ENCODE measurements at places on chromosomes 16 and 17.

DNA sequence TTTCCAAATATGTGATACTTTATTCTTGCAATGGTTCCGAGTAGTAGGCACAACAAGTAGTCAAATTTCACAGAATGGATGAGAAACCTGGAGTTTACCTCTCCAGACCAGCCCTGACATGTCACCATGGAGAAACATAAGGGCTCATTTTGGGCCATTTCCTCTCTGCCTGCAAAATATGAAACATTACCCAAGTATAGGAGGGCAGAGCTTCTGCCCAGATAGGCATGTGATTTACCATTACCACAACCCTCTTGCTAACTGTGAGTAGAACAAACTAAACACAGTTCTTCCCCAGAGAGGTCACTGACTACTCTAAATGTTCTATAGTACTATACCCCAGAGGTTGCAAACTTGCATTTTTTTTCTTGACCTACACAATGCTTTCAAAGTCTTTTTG, 15.7 kb upstream of the KPNB1 start:
- DNase-seq, result no peak

- DNase-seq, result no peak
These were observed 25.3 kb downstream of the CACNG3 start for GRCh38 chr16:24281466-24281865.

DNA sequence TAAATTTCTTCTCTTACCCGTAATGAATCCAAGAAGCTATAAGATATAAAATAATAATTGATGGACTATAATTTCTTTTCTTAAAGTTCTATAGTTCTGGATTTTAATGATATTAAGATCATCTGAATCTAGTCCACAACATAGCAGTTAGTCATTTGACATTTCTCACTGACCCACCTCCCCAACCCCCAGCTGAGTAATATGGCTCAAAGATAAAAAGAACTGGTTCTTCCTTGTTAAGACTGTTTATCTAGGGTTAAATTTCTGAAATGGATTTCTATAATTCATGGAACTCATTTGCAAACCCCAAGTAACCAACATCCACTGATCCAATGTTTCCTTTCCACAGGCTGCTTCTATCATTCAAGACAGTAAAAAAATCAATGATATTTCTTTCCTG, 133.9 kb upstream of the SOX9 start:
- DNase-seq, result no peak

DNA sequence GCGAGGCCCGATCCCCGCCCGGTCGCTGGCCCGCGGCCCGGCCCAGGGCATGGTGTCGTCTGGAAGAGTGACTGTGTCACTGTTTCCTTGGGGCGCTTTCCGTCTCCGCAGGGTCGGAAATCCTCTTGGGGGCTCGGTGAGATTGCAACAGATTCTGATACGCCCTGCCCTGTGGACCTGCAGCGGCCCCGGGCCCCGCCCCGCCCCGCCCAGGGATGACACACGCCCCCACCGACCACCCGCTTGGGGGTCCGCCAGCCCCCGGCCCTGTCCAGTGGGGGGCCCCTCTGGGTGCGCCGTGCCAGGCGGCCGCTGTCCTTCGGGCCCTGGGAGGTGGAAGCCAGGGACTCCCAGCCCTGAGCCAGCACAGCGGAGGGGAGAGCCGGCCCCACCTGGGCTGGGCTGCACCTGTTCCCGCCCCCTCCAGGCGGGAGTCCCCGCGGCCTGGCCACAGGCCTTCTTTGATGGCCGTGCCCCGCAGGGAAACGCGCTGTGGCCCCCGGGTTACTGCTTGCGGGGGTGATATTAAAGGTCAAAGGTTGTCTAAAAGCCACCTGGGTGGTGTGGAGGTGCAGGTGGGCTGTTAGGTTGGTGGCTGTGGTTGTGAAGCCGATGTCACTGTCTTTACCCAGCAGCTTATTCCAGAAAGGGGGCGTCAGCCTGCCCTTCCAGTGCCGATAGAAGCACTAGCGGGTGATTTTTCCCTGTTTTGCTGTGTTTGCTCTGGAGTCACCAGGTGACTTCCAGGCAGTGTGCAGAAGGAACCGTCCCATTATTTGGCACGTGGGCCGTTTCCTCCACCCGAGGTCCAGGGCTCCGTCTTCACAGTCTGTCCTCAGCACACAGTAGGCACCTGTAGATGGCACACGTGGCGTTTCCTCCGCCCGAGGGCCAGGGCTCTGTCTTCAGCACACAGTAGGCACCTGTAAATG, 752 bp downstream of the TBC1D24 start:
- no peak for DNase-seq

- no peak for DNase-seq
These were observed 4.1 kb downstream of the B3GNT9 start for GRCh38 chr16:67146523-67147357.

DNA sequence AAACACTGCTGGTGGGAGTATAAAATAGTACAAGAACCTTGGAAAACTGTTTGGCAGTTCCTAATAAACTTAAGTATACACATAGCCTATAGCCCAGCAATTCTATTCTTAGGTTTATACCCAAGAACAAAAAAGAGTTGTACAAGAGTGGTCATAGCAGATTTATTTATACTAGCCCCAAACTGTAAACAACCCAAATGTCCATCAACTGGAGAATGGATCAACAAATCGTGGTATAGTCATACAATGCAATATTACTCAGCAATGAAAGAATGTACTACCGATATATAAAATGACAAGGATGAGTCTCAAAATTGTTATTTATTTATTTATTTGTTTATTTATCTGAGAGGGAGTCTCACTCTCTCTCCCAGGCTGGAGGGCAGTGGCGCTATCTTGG, 23.1 kb downstream of the GNGT2 start:
- no peak for DNase-seq

DNA sequence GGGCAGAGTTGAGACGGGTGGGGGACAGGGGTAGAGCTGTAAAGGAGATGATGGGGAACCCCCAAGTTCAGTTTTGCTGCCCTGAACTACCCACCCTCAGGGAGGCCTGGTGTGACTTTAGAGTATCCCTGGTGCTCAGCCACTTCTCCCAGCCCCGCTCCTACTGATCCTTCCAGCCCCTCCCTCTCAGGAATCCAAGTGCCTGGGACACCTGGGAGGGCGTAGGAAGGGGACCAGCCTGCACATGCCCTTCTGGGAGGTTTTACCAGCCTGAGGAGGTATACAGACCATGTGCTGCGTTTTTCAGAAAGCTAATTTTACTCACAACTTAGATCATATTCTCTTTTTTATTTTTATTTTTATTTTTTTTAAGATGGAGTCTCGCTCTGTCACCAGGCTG, 4.1 kb downstream of the ST6GALNAC2 start:
- no peak for DNase-seq

DNA sequence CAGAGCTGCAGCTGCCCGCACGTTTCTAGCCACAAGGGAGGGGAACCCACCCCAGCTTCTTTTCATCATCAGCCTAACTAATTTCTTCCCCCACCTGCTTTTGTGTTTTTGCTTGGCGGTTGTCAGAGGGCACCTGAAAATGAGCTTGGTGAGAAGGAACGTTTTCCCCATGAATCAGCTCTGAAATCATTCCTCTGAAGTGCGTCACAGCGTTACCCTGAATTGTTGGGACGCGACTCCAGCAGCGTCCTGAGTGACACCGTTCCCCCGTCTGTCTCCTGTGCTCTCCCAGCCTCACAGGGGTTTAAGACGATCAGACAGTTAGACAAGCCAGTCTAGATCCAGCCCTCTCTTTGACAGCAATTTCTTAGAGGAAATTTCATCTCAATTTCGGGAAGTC, 722.9 kb upstream of the EEF2KMT start:
- DNase-seq, result no peak

DNA sequence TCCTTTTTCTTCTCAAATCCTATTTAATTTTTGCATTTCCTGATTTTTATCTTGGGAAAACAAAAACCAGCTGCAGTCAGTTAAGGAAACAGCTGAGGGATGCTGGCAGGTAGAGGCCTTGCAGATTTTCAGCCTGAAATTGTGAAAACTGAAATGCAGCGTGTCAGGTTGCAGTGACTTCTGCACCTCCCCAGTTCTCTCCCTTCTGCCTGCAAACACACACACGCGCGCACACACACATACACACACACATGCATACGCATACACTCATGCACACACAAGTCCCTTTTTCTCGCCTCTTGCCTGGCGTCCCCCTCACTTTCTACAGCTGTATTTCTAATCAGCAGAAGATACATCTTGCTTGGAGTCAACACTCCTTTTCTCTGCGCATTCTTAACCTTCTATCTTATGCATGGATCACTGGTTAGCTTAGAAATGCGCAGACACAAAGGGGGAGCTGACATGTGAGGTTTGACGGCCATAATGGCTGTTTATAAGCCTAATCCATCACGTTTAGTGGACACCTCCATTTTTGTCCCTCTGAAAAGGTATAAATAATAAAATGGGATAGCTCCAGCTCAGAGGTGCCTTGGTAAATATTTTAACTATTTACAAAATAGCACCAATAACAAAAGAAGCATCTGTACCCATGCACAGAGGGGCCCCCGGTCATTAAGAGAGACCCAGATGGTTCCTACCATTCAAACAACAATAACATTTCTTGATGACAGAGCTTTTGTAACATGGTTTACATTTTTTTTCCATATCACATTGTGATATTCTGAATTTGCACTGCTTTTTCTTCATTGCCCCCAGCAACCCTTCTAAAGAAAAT, 392.1 kb upstream of the SALL1 start:
- no peak for DNase-seq
